ENCODE measurements at places on chromosomes 5 and 9.

- DNase-seq, result no peak
Observed at GRCh38 chr5:151739939-151740335, 18.5 kb downstream of the ATOX1 start.

DNA sequence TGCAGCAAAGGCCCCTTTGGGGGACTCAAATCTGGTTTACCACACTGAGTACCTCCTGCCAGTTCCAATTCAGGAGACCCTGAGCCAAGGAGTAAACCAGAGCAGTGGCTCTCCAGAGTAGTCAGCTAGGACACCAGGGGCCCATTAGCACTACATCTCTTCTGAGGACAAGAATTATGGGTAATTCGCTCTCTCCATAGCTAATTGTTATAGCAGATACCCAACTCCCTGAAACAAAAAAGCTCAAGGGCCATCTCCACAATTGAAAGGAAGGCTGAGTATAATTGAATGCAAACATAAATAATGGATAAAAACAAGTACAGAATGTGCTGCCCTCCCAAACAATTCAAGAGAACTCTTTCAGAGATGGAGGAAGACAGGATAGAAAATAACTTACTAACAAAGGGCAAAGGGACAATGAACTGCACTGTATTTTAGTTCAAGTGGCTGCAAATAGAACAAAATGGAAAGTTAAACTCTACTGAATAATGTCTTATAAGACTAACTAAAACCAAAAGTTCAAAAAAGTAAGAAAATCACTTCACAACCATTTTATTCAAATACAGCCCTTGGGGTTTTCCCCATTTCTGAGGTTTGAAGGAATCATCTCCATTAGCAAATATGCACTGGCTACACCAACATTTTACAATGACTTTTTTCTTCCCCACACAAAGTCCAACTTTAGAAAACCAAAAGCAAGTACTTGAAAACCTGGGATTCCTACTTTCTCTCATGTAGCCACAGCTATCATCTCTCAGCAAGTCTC lies 118.8 kb downstream of the SIL1 start:
- DNase-seq, result no peak

GRCh38 chr5:173538018-173538417 lies 78.4 kb downstream of the BOD1 start:
- no peak for DNase-seq

DNA sequence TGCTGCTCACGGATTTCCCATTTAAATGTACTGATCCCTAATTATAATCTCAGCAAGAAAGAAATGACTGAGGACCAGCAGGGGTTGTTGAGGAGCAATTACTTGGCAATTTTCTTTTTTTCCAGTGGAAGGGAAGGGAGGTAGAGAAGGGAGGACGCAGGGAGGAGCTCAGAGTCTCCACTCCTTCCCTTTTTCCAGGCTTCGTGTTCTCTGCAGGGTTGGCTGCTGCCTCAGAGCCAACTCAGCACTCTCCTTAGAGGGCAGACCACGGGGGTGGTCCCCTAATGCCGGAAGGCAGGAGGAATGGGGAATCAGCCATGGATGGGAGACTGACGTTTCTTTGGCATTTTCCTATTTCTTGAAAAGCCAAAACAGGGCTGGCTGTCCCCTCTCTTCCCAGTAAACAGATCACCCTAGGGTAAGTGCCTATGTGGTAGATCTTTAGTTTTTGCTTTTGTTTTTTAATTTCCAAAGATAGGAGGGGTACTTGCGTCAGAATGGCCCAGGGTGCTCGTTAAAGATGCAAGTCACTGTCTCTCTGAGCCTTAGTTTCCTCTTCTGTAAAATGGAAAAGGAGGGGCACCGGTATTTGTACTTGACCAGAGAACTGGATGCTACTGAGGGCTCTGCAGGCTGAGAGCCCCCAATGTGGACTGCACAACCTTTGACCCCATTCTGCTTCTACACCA lies 39.6 kb upstream of the LCP2 start:
- DNase-seq, result no peak

- DNase-seq, result peak; percentile 53
Observed at GRCh38 chr5:149268928-149269557, 2.6 kb upstream of the AFAP1L1 start.

DNA sequence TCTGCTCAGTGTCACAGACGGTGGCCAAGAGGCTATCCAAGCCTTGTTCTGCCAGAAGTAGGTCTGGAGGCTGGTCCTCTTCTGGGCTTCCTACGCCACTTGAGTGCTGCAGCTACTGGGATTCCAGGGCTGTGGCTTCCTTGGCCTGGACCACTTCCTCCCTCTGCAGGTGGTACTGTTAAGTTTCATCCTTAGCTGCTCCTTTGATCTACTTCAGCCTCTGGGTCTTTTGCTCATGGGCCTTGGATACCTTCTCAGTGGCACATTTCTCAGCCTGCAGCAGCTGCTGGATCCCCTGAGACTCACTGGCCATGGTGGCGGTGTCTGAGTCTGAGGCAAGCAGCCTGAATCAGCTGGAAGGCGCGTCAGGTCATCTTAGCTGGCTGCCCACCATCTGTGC lies 10.3 kb downstream of the CNOT8 start:
- no peak for DNase-seq

- no peak for DNase-seq
Observed at GRCh38 chr5:111820072-111820471, 63.1 kb upstream of the NREP start.

GRCh38 chr5:18281947-18282581 lies 647.8 kb downstream of the TAF11L14 start:
- no peak for DNase-seq

- no peak for DNase-seq
Observed at GRCh38 chr9:14941501-14942405, 31.5 kb upstream of the FREM1 start.

DNA sequence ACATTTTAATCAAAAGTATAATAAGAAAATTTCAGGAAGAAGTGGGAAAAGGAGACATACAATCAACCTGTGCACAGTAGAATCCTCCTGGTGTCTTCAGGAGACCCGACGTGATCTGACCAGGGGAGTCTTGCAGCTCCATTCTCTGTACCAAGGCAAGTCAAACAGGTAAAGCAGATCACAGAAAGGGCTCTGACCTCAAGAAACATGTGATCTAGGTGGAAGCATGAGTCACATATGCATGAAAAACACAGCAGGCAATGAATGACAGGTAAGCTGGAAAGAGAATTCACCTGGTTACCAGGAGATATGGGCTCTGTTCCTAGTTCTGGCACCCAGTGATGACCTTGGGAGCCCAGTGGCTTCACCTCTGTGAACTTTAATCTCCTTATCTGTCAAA lies 19.4 kb upstream of the FABP6 start:
- DNase-seq, result no peak

- no peak for DNase-seq
Observed at GRCh38 chr5:56612759-56613158, 202.6 kb upstream of the MAP3K1 start.

GRCh38 chr9:649128-650074 lies 192.1 kb upstream of the DMRT1 start:
- DNase-seq, result no peak

- DNase-seq, result peak; percentile 13
Observed at GRCh38 chr9:127300886-127301447, 36.4 kb downstream of the GARNL3 start.

- no peak for DNase-seq
Observed at GRCh38 chr5:93107141-93107540, 473.9 kb downstream of the NR2F1-AS1 start.

GRCh38 chr5:73805449-73805848 lies 179.5 kb downstream of the ARHGEF28 start:
- no peak for DNase-seq

DNA sequence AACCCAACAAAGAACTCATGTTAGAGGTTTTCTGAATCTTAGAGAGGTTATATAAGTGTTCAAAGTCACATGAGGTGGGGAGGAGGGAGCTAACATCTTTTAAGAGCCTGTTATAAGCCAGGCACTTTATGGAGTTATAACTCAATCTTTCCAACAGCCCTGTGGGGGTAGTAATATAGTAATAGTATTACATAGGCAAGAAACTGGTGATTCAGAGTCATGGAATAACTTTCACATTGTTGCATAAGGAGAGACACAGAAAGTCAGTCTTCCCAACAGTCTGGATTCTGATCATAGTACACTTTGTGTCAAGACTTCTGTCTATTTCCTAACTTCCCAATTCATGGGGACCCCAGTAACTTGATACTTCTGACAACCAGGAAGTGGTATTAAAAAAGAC lies 89.2 kb downstream of the ACER2 start:
- no peak for DNase-seq

DNA sequence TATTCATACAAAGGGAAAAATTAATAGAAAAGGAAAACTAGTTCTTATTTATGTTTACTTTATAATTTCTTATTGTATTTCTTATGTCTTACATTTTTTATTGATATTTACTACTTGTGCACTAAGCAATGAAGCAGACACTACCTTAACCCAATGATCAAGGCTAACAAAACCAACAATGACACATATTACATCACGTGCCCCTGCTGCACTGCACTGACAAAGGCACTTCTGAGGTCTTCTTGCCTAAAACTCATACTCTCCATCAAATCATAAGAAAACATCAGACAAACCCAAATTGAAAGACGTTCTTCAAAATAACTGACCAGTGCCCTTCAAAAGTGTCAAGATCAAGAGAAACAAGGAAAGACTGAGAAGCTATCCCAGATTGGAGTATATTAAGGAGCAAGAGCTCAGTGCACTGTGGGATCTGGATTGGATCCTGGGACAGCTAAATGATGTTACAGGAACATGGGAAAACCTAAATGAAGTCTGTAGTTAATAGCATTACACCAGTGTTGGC lies 230.9 kb downstream of the AUH start:
- no peak for DNase-seq

GRCh38 chr9:113299800-113300292 lies 3.3 kb downstream of the RNF183 start:
- no peak for DNase-seq

DNA sequence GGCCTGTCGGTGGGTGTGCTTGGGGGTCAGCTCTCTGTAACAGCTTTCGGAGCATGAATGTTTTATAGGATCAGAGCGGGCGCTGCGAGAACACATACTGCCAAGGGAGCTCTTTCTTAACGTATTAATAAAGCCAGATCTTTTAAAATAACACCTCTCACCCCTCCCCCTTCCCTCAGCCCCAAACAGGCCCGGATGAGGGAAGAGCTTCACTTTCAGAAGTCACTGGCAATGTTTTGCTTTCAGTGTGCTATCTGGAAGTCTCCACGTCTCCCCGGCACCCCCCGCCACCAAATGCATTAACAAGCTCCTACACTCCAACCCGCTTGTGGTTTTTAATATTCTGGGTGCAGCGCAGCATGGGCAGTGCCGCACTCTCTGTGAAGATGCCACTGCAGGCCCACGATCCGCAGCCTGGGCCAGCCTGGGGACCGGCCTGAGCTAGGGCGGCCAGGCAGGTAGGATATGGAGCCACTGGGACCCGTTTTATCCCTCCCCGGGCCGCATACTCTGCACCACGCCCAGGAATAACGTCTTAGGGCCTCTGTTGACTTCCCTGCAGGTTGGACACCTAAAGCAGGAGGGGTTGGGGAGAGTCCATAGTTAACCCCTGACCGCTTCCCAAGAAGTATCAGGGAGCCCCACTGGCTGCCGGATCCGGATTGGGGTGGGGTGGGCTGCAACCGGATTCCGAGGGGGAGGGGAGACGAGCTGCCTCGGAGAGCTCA lies 12.6 kb downstream of the NR2F1 start:
- DNase-seq, result no peak

- DNase-seq, result no peak
Observed at GRCh38 chr5:107282061-107282460, 388.7 kb downstream of the EFNA5 start.

GRCh38 chr5:43634621-43635020 lies 31.6 kb downstream of the NNT start:
- no peak for DNase-seq

GRCh38 chr9:14092344-14092743 lies 221.6 kb downstream of the NFIB start:
- no peak for DNase-seq

DNA sequence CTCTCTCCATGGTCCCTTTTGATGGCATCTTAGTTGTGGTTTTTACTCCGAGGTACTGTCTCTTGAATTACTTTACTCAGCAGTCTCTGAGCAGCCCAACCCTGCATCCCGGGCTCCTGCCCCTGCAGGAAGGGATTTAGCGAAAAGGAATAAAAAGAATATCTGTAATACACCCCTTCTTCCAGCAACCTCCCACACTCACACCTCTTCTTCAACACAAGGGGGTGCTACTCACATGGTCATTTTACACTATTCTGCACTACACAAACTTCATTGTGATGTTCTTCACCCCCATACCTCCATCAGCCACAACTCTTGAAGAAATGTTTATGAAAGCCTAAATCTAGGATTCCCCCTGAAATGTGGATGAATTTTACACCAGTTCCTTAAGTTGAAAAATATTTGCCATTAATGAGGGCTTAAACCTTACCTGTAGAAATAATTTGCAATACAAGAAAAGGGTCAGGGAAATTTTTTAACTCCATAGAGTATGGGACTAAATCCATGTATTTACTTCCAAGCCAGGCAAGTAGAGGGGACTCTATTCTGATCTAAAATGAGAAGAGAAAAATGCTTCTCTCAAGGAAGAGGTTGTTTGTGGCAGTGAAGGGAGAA lies 26.0 kb downstream of the TPD52L3 start:
- DNase-seq, result peak; percentile 32

GRCh38 chr5:92017776-92018175 lies 634.7 kb upstream of the ARRDC3 start:
- no peak for DNase-seq

GRCh38 chr5:166909040-166909439 lies 1382.4 kb upstream of the WWC1 start:
- DNase-seq, result no peak

- DNase-seq, result no peak
Observed at GRCh38 chr5:164972973-164973372, 1467.6 kb downstream of the MAT2B start.

DNA sequence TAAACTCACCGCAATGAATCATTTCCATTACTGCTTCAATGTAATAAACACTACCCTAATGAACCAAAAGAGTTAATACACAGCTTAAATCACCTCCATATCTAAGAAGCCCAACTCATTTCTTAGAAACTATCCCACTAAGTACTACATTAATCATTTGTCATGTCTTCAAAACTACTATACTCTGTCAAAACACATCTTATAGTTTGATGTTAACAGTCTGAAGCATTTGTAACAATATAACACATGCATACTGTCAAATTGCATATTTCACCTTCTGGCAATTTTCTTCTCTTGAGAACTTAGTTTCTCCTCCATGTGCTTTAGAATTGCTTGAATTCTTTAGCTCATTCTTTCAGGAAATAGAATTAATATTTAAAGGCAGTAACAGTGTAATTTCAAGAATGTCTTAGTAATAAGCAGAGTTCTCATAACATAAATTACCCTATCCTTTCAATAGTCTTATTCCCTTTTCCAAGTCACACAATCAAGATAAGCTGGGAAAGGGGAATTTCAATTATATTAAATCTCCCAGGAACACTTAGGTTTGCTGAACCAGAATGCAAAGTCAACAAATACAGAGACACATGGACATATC lies 199.7 kb downstream of the ATPSCKMT start:
- no peak for DNase-seq

DNA sequence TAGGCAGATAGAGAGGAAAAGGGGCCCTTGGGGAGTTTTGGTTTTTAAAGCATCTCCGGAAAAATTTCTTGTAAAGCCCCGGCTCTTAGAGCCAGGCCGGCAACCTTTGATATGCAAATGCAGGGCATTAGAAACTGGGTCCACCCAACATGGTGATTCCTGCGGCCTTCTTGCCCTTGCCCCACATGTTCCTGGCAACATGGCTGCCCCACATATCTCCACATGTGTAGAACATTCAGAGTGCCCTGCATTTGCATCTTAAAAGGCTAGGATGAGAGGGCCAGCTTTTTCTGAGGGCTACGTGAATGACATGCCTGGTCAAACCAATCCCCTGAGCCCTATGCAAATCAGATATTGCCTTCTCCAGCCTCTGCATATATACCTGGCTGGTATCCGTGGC lies 5.0 kb upstream of the SNAPC3 start:
- DNase-seq, result no peak
